ENCODE measurements at places on chromosomes 12 and 14.

DNA sequence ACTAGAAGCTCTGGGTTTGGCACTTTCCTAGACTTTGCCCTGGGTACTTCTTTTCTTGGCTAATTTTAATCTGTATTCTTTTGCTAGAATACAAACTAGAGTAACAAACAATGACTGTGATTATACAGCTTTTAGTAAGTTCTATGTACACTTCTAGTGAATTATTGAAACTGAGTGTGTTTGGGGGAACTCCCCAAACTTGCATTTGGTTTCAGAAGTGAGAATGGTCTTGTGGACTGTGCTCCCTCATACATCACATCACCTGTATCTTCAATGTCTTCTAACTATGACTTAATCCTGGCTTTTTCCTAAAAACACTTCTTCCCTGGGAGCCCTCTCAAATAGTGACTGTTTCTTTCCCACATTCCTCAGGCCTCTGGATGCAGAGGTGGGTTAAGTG lies 23.6 kb upstream of the SSTR1 start:
- no peak for DNase-seq

DNA sequence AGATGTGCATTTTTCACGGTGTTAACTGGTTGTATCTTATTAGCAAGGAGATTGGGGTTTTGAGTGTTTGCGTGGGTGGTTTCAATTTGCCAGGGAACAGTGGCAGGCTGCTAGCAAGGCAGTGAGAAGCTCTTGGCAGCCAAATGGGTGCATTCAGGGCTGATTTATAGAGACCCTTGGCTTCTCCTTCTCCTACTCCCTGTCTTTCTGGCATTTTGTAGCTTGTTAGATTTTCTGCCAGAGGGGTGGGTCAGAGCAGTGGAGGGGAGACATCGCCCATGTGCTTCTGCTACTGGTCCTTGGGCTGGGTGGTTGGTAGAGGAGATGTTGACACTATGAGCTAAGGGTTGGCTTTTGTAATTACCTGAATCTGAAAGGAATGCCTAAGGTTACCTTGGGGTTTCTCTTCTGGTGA lies 9.6 kb downstream of the CALM1 start:
- no peak for DNase-seq

DNA sequence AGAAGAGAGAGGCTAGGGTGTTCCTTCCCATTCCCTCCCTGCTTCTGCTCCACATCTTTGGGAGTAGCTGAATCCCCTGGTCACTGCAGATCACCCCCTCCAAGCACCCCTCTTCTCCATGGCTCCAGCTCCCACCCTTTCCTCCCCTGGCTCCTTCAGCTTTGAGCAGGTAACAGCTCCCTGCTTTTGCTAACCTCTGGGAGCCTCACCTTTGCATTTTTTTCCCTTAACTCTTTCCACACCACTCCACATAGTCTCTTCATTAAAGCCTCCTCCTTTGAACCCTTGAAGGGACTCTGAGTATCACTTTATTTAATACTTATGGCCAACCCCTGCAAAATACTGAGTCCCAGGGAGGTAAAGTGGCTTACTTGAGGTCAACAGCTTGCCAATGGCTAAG lies 25.7 kb upstream of the SERPINA6 start:
- DNase-seq = no peak

- DNase-seq = no peak
Observed at GRCh38 chr14:22118899-22119477, 445.4 kb upstream of the OR4E1 start.

DNA sequence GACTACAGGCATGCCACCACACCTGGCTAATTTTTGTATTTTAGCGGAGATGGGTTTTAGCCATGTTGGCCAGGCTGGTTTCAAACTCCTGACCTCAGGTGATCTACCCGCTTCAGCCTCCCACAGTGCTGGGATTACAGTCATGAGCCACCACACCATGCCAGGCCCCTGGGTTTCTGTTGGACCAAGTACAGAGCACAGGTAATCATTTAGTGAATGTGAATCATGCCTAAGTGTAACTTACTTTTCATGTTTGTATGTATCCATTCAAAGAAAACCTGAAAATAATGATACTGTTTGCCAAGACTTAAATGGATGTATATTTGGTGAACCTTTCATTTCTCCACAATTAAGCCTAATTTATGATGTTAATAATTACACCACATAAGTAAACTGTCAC lies 65.9 kb downstream of the FGD6 start:
- no peak for DNase-seq

GRCh38 chr12:30457621-30458289 lies 237.9 kb downstream of the IPO8 start:
- DNase-seq = no peak

DNA sequence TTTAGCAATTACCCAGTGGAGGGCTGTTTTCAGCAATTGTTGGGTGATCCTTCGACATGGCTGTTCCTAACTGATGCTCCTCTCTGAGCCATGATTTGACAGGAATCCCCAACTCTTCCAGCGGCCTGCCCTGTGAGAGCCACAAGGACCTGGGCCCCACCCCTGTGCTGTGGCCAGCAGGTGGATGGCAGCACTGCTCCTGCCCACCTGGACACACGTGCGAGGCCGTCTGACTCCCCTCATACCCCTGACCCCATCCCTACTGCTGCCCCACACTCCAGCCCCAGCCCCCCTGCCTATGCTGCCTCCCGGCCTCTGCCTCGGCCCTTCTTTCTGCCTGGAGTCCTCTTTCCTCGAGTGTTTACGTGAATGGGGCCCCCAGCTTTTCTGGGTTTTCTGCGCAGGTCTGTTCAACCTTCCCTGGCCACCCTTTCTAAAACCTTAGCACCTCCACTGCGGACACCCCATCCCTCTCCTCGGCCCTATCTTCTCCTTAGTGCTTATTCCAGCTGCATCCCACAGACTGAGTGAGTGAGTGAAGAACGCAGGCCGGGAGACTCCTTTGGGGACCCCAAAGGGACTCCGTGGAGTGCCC lies 111.4 kb downstream of the DICER1 start:
- DNase-seq = no peak

- DNase-seq = no peak
Observed at GRCh38 chr14:32018391-32019092, 58.6 kb upstream of the ARHGAP5 start.

DNA sequence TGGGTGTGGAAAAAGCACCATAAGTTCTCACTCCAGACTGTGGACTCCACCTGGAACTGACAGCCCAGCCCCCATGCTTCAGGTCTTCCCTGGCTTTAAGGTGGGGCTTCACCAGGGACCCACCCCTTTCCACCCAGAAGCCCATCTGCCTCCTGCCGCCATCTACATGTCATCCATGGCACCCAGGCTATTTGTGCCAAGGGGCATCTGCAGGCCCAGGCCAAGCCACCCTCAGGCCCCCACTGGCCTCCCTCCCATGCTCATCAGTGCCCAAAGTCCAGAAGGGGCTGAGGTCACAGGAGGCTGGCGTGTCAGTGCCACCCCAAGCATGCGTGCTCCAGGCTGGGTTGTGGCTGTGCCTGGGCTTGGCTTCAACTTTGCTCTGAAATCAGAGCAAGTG lies 212.2 kb upstream of the DIO3 start:
- DNase-seq = no peak

GRCh38 chr14:73777420-73777819 lies 63.2 kb upstream of the PNMA1 start:
- DNase-seq = no peak

DNA sequence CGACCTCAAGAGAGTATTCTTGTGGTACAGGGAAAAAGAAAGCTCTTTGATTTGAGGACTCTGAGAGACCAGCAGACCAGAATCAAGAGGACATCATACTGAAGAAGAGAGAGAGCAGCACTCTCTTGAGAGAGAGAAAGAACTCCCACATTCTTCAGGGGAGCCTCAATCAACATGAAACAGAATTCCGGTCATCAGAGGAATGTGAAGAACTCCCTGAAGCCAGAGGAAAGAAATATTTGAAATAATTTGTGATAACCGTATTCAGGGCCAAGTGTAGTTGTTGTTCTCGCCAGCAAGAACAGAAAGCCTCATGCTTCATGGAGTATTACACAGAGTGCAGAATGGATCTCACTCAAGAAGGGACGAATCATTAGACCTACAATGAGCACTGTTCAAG lies 363.8 kb upstream of the TMEM132C start:
- no peak for DNase-seq

DNA sequence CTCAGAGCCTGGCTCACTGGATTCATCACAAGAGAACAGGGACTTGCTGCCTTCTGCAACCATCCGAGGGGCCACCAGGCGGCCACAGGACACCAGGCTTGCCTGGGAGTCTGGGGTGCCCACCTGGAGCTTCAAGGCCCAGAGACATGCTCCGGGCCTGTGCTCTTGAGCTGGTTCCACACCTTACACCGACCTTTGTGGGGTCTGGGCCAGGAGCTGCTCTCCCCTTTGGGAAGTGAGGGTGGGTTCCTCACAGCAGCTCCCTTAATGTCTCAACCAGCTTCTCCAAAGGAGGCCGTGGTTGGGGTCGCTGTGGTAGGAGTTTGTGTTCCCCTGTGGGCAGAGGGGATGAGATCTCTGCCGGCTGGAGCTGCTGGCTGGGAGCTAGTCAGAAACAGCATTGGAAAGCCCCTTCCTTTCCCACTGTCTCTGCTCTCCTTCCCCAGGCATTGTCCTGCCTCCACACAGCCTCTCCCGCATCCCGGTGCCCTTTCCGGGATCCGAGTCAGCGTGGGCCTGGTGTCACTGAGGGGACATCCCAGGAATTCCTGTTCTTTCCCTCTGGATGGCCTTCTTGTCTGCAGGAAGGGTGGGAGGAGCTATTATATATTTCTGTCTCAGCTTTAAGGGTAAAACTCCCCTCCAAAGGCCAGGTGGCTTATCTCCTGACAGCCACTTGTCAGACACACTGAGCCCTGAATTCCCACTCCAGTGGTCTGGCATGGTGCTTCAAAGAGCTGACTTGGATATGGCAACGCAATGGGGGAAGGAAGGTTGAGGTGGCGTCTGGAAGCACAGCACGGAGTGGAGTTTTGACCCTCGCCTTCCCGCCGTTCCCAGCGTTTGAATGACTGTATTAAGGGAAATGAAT lies 5.1 kb upstream of the PAPLN start:
- DNase-seq = no peak

- no peak for DNase-seq
Observed at GRCh38 chr12:7601406-7601805, 64.3 kb downstream of the APOBEC1 start.

- DNase-seq = no peak
Observed at GRCh38 chr14:51849097-51849496, 11.3 kb upstream of the GNG2 start.

DNA sequence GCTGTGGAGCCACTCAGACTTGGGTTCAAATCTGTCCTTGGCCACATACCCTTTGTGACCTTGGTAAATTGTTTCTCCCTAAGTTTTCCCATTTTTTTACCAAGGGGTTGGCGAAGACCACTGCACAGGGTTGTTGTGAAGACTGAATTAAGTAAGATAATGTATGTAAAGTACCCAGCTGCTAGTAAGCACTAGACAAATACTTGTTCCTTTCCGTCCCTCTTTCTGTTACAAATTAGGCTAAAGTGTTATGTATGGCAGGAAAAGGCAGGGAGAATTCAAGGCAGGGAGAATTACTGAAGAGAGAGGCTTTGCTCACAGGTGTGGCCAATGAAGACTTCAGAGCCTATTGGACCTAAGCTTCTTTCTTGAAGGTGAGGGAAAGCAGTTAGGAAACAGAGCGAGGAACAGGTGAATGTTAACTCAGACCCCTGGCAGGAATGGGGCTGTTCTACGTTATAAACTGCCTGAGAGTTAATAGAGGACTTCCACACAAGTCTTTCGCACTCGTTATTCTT lies 25.9 kb downstream of the ABHD12B start:
- no peak for DNase-seq

DNA sequence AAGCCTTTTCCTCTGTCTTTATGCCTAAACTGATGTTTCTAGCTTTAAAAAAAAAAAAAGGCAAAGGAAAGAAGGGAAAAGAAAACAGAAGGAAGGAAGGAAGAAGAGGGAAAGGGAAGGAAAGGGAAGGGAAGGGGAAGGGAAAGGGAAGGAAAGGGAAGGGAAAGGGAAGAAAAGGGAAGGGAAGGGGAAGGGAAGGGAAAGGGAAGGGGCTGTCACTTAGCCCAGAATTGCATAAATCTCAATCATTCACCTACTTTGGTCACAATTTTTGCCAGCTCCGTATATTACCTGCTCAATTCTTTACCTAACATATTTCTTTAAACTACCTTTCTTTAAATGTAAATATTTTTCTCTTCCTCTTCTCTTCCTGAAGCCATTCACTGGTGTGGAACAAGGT lies 26.8 kb downstream of the CIT start:
- no peak for DNase-seq

DNA sequence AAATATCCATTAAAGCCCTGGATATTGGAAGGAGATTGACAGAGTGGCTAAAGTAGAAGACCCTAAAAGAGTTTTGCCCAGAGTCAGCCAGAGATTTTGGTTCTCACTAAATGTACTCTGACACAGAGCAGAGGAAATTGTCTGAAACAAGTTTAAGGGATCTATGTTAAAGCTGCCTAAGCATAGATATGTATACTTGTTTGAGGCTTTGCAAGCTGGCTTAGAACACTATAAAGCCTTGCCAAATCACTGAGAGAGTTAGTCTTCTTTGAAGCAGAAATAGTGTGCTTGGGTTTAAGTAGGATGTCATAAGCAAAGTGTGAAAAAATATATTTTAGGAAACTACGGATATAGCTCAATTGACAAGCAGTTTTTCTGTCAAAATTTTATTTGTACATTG lies 653.5 kb downstream of the FSCB start:
- DNase-seq = no peak

GRCh38 chr12:71581206-71581605 lies 82.4 kb downstream of the ZFC3H1 start:
- no peak for DNase-seq

DNA sequence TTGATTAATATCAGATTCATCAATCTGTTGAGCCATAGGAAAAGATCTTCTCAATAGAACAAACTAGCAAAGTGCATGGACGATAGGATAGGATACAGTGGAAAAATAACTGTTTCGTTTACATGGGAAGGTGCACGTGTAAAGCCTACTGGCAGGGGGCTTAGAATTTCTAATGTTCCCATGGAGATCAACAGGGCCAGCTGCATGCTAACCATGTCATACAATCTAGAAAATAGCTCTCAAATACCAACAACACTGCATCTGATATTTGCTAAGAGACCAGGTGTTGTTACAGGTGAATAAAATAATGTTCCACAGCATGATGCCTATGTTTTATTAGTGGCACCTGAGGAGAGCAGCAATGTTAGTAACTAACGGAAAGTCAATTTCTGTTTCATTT lies 72.5 kb downstream of the ACSS3 start:
- no peak for DNase-seq

DNA sequence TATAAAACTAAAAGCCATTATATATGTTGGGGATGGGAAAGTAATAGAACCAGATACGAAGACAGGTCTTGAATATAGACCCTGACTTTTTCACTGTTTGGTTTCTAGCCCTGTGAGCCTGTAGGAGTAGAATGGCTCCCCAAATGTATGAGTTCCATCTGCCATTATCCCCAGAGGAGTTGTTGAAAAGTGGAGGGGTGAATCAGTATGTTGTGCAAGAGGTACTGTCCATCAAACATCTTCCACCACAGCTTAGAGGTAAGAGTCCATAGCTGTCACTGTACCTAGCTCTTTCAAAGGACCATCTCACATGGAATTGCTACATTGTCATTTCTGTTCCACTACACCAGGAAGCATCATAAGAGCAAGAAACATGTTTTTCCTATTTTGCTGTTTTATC lies 1.1 kb downstream of the NCAPD2 start:
- DNase-seq = no peak
